ENCODE measurements at places on chromosomes 5 and 9.

DNA sequence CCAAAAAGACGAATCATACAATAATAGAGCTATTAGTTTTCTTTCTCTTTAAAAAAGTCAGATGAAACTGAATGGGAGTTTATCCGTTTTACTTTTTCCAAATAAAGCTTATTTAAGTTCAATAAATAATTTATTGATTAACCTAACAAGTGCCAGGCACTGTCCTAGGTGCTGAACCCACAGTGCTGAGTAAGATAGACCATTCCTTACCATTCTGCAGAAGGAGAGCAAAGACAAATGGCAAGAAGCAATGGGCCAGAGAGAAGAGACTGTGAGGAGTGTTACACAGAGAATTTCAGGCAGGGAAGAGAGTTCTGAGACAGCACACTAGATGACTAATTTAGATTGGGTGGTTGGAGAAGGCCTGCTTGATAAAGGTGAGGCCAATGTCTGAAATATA is 127.2 kb downstream of the AUH start:
- DNase-seq: no peak

DNA sequence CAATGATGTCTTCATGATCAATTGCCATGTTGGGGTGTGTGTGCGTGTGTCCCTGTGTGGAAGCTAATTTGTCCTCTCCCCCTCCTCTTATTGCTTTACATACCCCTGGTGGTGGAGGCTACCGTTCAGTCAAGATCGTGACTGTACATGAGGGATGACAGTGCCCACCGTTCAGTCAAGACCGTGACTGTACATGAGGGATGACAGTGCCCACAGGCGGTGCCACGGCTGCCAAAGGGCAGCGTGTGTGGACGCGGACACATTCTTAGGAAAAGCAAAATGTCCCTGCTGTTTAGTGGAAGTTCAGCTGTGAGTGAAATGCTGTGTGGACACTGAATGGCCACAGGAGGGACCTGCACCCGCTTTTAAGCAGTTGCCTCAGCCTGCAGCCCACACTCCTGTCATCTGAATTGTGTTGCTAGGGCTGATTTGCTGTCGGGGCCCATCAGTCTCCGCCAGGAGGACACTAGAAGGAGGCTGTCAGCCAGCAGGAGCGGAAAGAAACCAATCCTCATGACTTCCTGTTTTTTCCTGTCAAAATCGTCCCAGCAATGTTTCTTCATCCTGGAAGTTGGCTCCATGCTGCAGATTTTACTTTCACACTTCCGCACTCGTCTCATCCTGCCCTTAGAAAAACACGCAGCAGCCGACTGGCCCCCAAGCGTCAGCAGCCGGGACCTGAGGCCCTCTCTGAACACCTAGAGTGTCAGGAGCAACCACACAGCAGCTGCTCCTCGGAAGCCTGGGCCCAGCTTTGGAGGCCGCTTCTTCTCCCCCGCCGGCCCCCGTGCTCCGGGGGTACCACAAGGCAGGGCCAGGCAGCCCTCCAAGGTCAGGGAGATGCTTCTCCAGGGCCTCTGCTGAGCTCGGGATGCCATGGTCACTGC is 9.1 kb downstream of the OR2V1 start:
- no peak for DNase-seq

DNA sequence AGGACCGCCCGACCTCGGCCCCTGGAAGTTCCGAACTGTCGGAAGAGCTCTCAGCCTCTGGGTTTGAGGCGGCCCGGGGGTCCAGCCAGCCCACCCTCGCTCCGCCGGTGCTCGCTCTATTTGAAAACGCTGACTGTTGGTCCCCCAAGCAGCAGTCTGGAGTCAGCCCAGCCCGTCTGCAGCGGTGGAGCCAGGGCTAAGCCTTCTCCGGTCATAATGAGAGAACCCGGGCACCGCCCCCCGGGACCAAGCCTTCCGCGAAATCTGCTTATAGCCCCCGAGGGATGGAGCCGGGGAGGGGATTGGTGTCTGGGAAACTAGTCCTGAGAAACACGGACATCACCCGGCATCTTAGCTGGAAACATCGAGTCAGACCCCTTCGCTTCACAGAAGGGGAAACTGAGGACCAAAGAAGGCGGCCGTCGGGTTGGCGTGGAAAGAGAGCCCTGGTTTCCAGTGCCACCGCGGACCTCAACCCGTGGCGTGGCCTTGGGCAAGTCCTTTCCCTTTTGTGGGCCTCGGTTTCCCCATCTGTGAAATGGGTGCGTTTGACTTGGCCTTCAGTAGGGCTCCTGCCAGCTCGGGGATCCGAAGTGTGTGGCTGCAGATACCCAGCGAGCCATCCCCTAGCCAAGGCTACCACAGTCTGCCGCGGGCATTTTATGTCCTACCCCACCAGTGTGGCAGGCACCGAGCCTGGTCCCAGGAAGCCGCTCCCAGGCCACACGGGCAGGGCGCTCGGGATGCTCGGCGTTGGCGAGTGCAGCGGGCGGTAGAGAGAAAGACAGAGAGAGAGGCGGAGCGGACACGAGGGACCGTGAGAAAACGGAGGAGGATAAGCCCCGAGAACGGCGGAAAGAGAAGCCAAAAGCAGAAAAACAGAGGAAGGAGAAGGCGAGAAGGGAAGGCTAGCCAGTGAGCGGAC is 857 bp downstream of the ADAM19 start:
- peak; percentile 50 for DNase-seq

DNA sequence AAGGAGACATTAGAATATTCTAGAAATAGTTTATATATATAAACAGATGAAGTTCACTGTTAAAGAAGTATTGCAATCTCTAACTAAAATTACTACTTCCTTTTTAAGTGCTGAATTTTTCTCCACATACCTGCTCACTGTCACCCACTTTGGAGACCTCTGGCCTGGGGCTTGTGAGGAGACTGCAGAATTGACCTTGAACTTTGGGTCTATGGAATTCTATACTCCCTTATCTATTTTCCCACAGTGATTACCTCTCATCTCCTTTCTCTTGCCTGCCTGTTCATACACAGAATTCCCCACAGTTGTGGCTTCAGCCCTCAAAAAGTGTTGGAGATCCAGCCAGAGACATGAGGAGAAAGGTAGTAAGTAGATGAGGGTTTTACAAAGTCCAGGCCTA is 45.4 kb downstream of the LARP1 start:
- DNase-seq: no peak

DNA sequence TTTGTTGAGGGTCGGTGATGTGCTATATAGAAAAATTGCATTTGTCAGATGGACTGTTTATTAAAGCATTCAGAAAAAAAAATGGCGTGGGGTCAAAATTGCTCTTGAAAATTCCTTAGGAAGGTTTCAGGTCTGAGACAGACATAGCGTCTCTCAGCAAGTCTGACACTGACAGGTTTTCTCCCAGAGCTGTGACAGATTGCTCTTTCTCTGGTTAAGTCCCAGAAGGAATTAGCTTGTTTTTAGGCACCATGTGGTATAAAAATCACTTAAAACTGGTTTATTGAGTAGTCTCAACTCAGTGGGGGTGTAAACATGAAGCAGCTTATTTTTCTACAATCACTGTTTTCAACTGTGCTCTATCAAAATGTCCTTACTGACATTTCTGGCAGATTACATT is 1379.8 kb downstream of the MAT2B start:
- DNase-seq: no peak

GRCh38 chr9:134219646-134220060 is 55.3 kb upstream of the RNU6ATAC start:
- no peak for DNase-seq

- peak; percentile 14 for DNase-seq
These were observed 380.5 kb downstream of the SLCO4C1 start for GRCh38 chr5:101915554-101915953.

DNA sequence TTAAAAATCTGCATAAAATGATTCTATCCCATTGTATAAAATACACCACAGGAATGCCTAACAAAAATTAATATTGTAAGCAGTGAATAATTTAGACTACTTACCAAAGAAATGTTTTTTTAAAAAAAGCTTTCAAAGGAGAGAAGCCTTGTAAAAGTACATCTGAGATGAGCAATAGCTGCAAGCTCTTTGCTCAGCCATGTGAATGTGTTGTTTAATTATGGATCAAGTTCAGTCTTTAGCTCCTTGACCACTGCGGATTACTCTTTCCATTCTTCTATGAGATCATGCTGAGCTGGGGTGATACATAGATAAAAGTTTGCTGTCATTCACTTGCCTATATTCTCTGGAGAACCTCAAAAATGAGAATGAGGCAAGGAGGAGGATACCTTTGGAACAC is 782.4 kb upstream of the ZNF608 start:
- no peak for DNase-seq

GRCh38 chr5:173010547-173011464 is 27.2 kb downstream of the ATP6V0E1 start:
- peak; percentile 8 for DNase-seq

- DNase-seq: peak; percentile 27
These were observed 164.1 kb upstream of the ZNF618 start for GRCh38 chr9:113712053-113712452.

GRCh38 chr9:93161786-93162562 is 22.0 kb upstream of the WNK2 start:
- DNase-seq: peak; percentile 19

DNA sequence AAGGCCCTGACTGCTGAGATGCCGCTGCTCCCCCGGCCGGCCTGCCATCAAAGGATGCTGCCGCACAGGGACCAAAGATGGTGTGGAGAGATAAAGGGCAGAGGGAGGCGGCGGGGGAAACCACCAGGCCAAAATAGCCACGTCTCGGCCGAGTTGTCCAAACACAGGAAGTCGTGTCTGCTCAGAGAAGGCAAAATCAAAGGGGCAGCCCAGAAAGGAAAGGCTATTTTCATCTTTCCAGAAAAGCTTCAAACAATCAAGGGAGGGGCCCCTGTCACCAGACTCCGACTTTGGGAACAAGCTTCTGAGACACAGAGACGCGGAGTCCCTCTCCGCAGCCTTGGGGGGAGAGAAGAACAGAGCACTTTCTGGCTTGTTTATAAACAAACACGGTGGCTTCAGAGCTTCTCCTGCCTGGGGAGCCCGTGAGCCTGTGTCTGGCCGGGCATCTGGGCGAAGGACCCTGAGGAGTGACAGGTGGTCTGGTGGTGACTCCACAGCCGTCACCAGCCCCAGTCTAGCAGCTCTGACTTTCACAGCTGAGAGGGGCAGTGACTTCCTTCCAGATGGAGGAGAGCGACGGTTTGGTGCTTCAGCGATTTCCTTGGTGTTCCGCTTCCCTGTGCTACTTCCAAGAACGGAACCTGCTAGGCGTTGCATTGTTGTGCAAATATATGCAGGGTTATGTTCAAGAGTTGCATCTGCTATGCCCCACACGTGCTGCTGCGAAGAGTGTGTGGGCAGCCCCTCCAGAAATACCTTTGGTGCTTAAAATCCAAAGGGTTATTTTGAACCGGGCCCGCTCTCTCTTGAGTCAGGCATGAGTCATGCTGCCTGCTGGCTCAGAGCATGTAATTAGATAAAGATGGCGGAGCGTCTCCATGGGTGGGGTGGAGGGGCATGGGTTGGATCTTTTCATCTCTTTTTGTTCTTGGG is 24.0 kb downstream of the ADAMTSL2 start:
- peak; percentile 90 for DNase-seq

DNA sequence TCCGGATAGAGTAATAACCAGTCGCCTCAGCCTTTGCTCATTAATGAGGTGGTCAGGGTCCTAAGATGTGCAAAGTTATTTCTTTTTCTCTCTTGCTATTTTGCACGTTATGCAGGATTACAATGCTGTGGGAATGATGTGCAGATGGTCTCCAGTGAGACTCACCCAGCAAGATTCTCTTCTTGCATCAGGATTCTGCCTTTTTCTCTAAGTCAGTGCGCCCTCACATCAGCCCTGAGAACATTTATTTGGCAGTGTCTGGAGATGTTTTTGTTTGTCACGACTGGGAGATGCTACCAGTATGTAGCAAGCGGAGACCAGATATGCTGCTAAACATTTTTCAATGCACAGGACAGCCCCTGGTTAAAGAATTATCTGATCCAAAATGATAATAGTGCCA is 280.3 kb upstream of the WWC1 start:
- peak; percentile 44 for DNase-seq

DNA sequence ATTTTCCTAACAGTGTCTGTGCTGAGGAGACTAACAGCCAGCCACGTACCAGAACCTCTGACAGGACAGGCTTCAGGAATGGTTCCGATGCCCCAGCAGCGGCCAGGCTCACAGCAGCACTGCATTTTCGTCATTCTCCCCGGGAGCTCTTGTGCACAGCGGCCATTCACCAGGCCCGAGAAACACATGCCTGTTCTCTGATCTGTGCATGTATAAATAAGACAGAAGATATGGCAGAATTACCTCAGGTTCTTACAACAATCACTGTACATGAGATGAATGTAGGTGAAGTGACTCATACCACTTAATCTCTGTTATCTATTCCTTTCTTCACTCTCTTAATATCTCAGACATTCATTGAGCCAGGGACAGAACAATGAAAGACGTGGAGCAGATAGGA is 143.0 kb downstream of the FBN2 start:
- DNase-seq: no peak

- no peak for DNase-seq
These were observed 113.9 kb downstream of the SEC61B start for GRCh38 chr9:99336005-99336404.

DNA sequence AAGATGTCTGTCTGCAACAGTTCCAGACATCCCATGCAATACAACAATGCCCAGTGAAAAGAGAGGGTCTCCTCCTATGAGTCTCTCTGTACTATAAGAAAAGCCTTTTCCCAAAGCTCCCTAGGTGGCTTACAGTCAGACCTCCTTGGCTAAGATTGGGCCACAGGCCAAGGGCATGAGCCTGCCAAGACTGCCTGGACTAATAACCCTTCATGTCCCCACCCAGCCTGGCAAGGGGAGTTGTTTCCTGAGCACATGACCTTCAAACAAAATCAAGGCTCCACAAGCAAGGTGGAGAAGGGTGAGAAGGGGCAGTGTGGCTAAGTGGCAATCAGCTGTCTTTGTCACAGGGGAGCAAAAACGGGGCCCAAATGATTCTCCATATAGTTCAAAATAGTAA is 75.6 kb upstream of the ZSWIM6 start:
- DNase-seq: no peak

DNA sequence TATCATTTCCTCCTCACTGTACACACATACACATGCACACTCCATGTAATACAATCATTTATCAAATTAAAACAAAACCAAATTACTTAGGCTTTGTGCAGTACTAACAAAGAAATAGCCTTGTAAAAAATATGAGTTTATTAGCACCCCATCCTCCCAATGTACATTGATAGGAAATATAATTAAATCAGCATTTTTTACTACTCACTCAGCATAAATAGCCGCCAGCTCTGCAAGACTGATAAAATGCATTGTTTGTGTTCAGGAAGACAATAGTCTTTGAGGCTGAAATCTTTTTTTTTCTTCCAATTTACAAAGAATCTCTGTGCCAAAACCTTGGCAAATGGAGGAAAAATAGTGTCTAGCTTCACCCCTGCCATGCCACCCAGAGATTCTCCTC is 497.6 kb upstream of the ADAMTS16 start:
- DNase-seq: no peak

- DNase-seq: no peak
These were observed 12.9 kb downstream of the ARHGAP26 start for GRCh38 chr5:142782976-142783530.

GRCh38 chr9:112892981-112893380 is 2.3 kb upstream of the SLC46A2 start:
- DNase-seq: no peak

GRCh38 chr5:4614088-4614487 is 526.0 kb upstream of the ADAMTS16 start:
- DNase-seq: no peak
